Stimulated activated CD4-positive, alpha-beta T cell treated with anti-CD3 and anti-CD28 coated beads, Interleukin-12 subunit alpha, Interleukin-12 subunit beta, amount 100 ng/mL, for 48 hours (primary cell): ENCODE measurements at places on chromosomes 6 and 20.

- DNase-seq, result no peak
These were observed 34.6 kb upstream of the SCRT2 start for GRCh38 chr20:709991-710779.

- DNase-seq, result no peak
These were observed 32.4 kb downstream of the SLC16A10 start for GRCh38 chr6:111119571-111120329.

DNA sequence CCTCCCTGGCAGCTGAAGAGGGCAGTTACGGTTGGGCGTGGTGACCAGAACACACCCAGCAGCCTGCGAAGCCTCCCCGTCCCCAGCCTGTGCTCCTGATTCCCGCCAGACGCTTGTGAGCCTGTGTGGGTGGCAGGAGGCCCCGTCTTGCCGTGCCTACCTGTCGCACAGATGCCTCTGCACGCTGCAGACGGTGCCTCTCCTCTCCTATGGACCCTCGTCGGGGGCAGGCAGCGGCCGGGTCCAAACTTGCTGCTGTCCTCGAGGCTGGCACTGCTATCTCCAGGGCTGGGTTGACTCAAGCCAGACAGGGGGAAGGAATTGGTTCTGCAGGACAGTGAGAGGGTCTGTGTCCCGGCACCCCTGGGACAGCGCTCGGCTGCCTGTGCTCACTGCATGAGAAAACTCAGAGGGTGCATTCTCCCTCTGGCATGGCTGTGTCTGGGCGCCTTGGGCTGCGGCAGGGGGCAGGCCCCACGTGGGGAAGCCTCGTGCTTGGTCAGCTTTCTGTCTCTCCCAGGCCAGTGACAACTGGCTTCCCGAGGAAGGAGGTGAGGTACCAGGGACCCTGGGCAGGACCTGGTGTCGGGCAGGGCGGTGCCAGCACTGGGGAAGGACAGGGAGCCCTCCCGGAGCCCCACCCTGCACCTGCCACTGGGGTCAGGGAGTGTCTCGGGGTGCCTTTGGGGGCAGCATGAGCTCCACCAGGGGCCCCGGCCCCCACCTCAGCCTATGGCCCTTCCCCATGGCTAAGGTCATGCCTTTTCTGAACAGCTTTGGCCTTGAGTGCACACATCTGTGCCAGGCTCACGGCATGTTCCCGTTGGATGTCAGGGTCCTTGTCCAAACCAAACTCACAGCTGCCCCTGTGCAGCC lies 127.5 kb downstream of the TAF4 start:
- no peak for DNase-seq

DNA sequence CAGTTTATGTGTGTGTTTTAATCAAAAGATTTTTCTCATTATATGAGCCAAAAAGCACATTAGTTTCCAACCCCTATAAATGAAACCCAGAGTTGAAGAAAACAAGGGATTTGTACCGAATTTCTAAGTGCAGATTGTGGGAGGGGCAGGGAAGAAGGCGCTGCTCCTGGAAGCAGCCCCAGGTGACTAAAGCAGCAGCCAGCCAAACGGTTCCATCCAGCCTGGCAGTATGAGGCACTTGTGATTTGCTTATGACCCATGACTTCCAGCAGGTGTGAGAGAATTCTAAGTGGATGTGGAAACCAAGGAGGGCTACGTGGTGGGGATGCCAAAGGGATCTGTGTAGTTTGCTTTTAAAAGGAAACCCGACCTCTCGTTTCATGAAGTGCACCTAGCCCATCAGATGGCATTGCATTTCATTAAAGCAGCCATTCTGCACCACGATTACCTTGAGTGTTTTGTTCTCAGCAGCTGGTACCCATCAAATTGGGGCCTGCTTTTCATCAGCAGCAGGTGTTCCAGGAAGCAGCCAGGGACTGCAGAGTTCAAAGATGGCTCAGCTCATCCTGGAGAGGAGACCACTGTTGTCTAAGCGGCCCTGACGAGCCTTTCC lies 79.1 kb downstream of the DTD1 start:
- DNase-seq, result no peak

DNA sequence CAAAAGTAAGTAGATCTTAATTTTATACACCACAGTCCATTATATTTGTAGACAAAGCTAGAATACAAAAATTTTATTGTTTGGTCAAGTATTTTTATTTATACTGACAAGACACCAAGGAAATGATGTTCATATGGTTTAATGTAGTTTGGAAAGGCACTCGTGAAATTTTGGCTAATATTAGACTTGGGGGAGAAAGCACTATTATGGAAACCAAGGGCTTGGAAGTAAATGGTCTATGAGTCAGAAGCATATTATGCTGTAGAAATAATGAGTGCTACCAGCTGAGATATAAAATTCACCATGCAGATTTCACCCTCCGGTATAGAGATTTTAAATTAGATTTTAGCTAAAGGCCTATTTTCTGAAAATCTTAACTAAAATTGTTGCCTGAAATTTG lies 233.6 kb downstream of the KCNQ5 start:
- DNase-seq, result no peak

GRCh38 chr6:169807229-169807628 lies 55.8 kb downstream of the ERMARD start:
- DNase-seq, result no peak

DNA sequence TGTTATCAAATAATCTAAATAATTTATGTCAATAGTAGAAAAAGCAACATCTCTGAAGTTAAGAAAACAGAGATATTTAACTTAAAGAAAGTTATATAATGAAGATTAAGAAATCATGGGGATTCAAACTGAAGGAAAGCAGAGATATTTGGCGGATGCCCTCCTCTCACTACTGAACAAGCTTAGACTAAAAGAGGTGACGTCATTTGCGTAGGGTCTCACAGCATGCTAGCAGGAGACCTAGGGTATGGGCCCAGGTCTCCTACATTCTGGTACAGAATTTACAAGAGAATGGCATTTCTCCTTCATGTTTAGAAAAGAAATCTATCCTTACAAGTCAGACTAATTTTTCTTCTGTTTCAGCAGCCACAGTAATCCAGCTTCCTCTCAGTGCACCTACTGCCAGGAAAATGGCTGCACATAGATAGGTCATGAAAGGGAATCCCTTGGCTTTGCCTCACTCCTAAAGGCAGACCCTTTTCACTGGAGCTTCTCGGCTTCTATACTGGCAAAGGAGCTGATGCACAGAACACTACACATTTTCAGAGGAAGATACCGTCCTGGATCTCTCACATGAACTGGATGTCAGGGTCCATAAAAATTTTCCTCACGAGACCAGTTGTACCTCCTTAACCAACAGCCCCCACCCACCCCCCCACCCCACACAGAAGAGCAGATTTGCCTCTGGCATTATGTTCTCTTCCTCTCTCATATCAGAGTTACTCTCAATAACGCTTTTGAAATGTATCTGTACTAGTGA lies 41.8 kb upstream of the DST start:
- DNase-seq, result no peak

DNA sequence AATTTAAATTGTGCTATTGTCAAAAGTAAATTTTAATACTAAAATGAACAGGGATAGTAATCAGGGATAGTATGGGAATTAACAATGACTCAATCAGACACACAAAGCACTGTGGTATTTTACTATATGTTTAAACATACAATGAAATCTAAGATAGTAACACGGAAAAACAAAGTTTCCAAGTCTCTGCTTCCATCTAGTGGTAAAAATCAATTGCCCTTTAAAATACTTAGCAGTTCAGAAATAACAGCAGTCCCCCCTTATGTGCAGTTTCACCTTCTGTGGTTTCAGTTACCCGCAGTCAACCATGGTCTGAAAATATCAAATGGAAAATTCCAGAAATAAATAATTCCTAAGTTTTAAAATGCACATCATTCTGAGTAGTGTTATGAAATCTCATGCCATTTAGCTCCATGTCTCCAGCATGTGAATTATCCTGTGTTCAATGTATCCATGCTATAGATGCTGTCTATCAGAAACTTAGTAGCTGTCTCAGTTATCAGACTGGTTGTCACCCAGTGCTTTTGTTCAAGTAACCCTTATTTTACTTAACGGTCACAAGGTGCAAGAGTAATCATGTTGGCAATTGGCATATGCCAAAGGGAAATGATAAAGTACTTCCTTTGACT lies 58.5 kb downstream of the AHI1 start:
- no peak for DNase-seq

DNA sequence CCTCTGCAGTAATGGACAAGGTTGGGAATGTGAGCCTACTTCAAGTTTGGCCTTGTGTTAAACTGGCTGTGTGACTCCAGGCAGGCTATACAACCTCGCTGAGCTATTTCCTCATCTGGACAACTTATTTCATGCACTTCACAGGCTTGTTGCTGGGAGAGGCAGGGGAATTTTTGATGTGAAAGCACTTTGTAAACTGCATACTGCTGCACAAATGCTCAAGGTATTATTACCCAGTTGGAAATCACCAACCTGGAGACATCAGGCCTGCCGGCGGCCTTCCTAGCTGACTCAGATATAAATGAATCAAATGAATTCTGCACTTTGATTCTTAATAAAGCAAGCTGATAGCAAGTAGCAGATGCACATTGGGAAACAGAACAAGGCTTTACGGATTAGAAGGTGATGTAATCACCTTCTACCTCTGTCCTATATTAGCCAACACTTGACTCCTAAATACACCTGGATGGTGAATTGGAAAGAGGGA lies 10.1 kb downstream of the JARID2 start:
- DNase-seq, result no peak

DNA sequence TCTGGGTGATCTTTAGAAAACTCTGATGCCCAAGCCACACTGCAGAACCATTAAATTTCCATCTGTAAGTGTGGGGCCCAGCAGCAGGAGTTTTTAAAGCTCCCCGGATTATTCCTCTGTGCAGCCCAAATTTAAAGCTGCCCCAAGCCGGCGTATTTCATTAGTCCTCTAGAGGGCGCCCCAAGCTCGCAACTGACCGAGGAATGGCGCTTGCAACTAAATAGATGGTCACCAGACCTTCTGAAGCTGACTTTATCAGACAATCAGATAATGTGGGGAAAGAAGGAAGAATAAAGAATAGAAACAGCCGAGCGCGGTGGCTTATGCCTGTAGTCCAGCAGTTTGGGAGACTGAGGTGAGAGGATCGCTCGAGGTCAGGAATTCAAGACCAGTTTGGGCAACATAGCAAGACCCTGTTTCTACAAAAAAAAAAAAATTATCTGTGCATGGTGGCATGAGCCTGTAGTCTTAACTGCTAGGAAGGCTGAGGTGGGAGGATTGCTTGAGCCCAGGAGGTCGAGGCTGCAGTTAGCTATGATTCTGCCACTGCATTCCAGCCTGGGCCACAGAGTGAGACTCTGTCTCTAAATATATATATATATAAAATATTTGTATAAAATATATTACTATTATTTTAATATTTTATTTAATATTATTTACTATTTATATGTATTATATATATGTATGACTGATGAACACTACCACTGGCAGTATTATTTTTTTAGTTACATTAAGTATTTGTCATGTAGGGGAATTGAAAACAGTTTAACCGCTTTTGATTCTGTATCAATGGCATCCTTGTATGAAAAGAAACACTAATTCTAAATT lies 56.0 kb downstream of the OTOR start:
- peak; percentile 9 for DNase-seq

- DNase-seq, result no peak
These were observed 272.9 kb upstream of the SUPT3H start for GRCh38 chr6:45650524-45651135.

GRCh38 chr6:5411414-5411813 lies 150.1 kb downstream of the FARS2 start:
- no peak for DNase-seq

GRCh38 chr20:52309181-52309580 lies 117.6 kb upstream of the ZFP64 start:
- DNase-seq, result no peak

- no peak for DNase-seq
These were observed 470 bp downstream of the COL20A1 start for GRCh38 chr20:63293456-63293855.

DNA sequence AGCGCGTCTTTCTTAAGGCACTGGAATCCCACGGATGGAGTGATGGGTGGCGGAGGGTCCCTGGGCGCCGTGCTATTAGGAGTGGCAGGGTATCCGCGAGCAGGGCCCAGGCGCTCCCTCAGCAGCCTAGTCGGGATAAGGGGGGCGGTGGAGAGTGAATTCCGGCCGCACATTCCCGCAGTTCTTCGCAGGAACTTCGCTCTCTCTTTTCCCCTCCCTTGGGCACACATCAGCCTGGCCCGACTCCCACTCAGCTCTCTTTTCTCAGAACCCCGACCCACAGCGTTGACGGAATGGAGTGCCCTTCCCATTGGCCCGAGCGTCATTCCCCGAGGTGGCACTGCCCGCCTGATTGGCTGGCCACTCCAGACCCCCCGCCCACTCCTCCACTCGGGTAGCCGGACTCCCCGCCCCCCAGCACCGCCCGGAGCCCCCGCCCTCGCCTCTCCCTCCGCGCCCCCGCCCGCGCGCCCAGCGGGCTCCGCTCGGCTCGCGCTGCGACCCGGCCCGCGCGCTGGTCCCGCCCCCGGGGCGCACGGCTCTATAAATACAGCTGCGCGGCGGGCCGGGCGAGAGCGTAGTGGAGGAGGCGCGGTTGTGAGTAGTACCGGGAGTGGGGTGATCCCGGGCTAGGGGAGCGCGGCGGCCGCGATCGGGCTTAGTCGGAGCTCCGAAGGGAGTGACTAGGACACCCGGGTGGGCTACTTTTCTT lies at the start of gene ID4:
ID4 (plus strand) TSS at position 572 of the 712 bp plus-strand sequence. CDS start 385 bp downstream, outside the sequence.
- no peak for DNase-seq

- no peak for DNase-seq
These were observed 83.1 kb upstream of the FOXQ1 start for GRCh38 chr6:1228754-1229191.

GRCh38 chr6:128521282-128521632 lies 858 bp upstream of the PTPRK start:
- DNase-seq, result no peak

- DNase-seq, result no peak
These were observed 242.2 kb downstream of the HIVEP2 start for GRCh38 chr6:142702501-142703460.

DNA sequence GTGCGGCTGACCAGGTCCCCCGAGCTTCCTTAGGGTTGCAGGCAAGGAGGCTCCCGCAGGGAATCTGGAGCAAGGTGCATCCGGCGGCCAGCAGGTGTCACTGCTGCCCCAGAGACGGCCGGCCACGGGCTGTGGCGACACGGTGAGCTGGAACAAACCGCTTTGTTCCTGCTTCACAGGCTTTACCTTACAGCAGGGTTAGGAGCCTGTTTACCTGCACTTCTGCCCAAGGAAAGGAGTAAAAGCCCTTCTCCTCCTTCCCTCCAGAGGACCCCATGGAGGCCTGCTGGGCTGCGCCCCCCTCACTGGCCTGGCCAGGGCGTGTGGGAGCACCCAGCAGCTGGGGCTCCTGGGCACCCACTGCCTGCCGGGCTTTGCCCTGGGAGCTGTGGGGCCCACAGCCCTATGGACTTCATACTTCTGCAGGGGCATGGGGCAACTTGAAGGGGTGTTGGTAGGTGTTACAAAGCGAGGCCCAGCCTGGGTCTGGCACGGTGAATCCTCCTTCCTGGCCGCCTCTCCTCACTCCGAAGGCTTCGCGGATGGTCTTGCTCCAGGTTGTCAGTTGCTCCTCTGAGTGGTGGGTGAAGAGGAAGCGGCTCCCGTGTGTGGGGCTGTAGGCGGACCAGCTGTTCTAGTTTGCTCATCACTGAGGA lies 88.4 kb downstream of the CDC5L start:
- DNase-seq, result peak; percentile 67

DNA sequence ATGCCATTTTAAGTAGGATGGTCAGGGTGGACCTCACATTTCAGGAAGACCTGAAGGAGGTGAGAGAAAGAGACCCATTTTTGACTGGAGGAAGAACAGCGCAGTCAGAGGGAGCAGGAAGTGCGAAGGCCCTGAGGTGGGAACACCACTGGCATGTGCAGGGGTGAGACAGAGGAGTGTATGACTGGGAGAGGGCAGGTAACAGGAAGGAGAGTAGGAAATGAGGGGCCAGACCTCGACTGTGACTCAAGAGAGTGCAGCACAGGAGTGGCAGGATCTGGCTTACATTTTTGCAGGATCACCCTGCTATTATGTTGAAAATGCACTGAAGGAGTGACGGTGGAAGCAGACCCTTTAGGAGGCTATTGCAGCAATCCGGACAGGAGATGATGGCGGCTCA lies 117.7 kb upstream of the CDYL start:
- DNase-seq, result no peak
